Natural killer cell (primary cell): ENCODE measurements at places on chromosomes 1 and 21.

DNA sequence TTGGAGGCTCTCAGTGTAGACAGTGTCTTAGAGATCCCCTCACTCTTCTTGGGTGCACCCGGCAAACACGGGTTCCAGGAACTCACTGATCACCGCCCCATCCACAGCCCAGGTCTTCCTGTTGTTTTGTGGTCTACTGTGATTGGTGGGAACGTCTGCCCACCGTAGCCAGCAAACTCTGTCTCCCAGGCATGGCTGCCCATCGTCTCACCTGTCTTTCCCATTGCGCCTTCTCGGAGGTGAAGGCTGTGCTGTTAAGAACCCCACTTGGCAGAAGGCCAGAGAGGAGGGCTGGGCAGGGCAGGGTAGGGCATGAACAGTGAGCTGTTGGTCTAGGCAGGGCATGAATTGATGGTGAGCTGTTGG is 14.1 kb upstream of the KCNA2 start:
- DNase-seq = no peak

GRCh38 chr1:100597784-100598183 is 59.8 kb downstream of the GPR88 start:
- DNase-seq = no peak

- peak; percentile 75 for DNase-seq
These were observed 8.3 kb downstream of the XCL2 start for GRCh38 chr1:168535536-168535935.

DNA sequence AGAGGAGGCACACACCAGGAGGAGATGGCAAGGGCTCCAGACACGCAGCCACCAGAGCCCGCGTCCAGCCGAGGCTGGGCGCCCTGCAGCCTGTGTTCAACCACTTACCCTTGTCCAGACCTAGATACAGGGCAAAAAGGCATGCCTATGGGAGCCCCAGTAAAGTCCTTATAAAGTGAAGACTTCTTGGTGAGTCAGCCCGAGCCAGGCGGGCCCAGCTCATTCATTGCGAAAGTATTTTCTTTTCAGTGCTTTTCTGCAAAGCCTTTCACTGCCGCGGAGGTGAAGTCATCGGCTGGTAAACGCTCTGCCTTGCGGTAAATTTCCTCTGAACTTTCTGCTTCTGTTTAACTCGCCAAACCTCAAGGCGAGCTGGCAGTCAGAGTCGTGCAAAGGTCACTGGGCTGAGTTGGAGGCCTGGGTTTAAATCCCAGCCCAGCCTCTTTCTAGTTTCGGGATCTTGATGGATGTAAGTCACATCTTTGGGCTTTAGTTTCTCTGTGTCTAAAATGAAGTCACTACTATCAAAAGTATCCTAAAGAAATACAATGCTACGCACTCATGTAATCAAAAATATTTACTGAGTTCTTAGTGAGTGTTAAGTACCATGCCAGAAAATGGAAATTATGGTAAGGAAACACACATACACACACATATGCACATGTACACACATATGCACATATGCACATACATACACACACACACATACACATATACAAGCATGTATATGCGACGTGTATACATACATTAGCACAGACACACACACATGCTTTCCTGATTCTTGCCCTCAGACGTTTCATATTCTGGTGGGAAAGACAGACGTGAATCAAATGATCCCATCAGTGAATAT is 54.7 kb upstream of the IFFO2 start:
- DNase-seq = peak; percentile 60

DNA sequence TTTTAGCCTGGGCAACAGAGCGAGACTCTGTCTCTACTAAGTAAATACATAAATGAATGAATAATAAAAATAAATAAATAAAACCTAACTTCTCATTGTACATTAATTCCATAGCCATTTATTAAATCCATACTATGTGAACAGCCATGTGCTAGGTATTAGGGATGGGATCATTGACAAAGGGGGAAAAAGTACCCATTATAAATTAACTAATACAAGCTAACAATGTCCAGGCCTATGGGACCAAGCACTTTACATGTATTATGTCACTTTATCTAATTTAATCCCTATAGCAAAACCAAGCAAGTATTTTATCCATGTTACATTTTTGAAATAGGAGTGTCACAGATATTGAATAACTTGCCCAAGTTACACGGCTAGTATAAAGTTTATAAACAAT is 2.6 kb upstream of the CDC7 start:
- DNase-seq = no peak

GRCh38 chr1:37474697-37475379 is 458 bp downstream of the ZC3H12A start:
- peak; percentile 42 for DNase-seq

DNA sequence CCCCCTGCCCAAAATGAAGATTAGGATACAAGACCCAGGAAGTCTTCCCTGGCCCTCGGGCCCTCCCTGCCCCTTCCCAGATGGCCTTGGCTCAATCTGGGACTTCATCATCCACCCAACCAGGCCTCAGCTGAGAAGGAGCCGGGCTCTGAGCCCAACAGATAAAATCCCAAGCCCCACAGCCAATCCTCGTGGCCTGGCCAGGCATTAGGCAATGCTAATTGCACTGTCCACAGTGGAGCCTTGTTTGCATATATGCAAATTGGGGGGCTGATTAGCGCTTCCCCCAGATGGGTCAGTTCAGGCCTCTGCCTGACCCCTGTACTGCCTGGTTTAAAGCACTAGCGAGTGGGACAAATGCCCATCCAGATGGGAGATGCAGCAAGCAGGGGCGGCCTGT is 34.9 kb downstream of the IGSF21 start:
- no peak for DNase-seq

GRCh38 chr21:44854391-44854663 is 19.2 kb downstream of the PTTG1IP start:
- DNase-seq = peak; percentile 37

- DNase-seq = no peak
These were observed 138.9 kb upstream of the SPATA6 start for GRCh38 chr1:48610628-48611542.

DNA sequence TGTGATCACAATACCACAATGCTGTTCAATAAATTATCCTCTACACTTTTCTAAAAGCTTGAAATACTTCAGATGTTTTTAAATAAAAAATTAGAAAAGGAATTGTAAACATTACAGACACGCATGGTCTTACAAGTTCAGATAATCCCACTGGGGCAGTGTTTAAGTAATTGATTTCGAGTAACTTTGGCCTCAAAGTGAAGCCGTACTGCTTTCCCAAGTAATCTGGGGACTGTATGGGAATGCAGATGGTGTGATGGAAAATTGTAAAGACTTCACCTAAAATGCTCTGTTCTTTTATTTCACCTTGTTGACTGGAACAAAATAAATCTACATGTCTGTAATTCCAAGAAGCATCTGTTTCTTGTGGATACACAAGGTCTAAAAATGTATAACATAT is 401.7 kb upstream of the LYPLAL1 start:
- no peak for DNase-seq
